ENCODE measurements at places on chromosomes 3 and 15. TPM values are rescaled to one million over a fixed set of nuclear protein-coding genes. Genes with fewer than 3 reads are reported as not detected.

DNA sequence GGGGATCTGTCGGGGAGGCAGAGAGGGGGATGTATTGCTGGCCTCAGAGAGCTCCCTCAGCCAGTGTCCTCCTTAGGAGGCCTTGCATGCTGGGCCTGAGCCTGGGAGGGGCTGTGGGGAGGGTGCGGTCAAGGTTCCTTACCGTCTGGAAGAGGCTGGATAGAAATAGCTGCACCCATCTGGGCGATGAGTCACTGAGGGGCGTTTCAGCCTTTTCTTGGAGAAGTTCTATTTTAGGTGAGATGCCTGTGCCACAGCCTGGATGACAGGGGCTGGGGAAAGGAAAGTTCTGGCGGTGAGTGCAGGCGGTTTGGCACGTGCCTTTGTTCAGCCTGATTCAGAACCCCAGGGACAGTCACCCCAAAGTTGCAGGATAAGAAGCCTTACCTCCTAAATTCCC lies 35.7 kb upstream of the APEH start:
- H3K36me3 ChIP-seq, result no peaks in the 10 kb centered on the region
- H3K27me3 ChIP-seq, result no peaks in the 10 kb centered on the region
- no peak overlapping the region for H3K4me3 ChIP-seq
- H3K27ac ChIP-seq, result no peak overlapping the region
- no peaks in the 10 kb centered on the region for H3K4me1 ChIP-seq
- no peak for DNase-seq

GRCh38 chr15:88454867-88455810 lies 12.0 kb downstream of the MRPL46 start:
- H3K27ac ChIP-seq, result no peak overlapping the region
- DNase-seq, result no peak
- H3K36me3 ChIP-seq, result peaks cover 31% of the 10 kb centered on the region
- H3K27me3 ChIP-seq, result peaks cover 2% of the 10 kb centered on the region
- H3K4me3 ChIP-seq, result no peak overlapping the region

The BTBD1 gene
- 47.9 TPM for total RNA-seq

DNA sequence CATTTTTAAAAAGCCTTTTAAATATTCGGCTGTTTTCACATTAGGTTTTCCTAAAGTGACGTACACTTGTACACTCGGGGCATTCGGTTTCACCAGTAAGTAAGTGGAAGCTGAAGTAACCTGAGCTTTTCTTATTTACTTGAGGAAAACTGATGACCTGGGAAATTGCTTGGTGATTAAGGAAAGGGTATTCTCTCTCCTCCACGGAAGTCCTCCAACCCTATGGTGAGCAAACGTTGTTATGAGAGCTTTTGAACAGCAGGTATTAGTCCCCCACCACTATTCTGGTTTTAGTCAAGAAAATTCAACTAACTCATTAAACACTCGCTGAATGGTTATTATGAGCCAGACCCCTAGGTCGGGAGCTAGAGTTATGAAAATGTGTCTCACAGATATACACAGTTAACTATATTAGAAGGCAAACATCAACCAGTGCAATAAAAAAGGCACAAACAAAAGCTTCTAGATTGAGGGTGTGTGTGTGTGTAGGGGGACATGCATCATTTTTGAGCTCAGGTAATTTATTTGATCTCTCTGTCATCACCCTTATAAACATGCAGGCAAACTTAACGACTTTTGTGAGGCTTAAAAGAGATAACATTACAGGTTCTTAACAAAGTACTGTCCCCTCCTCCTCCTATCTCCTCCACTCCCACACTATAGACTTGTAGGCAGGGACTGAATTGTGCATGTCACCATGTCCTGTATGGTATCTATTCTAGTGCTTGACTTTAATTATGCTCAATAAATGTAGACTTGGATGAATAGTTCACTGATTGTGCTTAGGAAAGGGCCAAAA lies 143.3 kb upstream of the MB21D2 start:
- H3K36me3 ChIP-seq, result no peaks in the 10 kb centered on the region
- no peaks in the 10 kb centered on the region for H3K4me1 ChIP-seq
- no peak overlapping the region for H3K27ac ChIP-seq

The ANKRD28 gene
- total RNA-seq, result 27.5 TPM

- no peaks in the 10 kb centered on the region for H3K27me3 ChIP-seq
- H3K4me3 ChIP-seq, result peak overlapping the region; percentile 44
- H3K27ac ChIP-seq, result peak overlapping the region; percentile 18
- H3K36me3 ChIP-seq, result peaks cover 93% of the 10 kb centered on the region
- no peak for DNase-seq
Observed at GRCh38 chr3:157154563-157155330, 5.2 kb downstream of the CCNL1 start.

DNA sequence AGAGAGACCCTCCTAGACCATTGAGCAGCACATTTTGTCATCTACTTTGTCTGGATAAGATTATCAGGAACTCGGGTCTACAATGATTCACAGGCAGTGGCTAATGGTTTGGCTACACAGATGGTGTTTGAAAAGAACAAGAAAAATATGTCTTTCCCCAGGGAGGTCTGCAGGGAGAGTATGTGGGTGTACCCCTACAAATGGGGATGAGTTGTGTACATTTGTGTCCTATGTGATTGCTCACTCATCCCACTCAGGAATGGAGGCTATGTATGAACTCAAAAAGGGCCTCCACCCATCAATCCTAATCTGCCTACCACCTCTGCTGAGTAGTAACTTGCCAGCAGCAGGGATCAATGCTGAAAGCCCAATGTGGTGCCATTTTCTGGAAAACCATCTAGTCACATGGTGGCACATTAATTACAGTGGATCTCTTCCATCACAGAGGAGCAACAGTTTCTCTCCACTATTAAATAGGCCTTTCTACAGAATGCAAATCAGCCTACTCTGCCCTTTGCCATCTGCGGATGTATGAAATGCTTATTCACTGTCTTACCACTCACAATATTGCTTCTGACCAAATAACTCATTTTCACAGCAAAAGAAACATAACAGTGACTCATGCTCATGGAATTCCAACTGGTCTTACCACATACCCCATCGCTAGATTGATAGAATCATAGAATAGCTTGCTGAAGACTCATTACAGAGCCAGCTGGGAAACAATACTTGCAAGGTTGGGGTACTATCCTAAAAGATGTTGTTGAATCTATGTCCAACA lies 48.3 kb upstream of the TRIM42 start:
- no peak overlapping the region for H3K27ac ChIP-seq
- H3K36me3 ChIP-seq, result no peaks in the 10 kb centered on the region
- no peak overlapping the region for H3K4me3 ChIP-seq
- peaks cover 2% of the 10 kb centered on the region for H3K27me3 ChIP-seq
- DNase-seq, result no peak

The PPP1R14D gene
- not detected for total RNA-seq

GRCh38 chr15:36614016-36614415 lies 34.6 kb downstream of the CDIN1 start:
- H3K36me3 ChIP-seq, result no peaks in the 10 kb centered on the region
- no peak for DNase-seq
- H3K4me1 ChIP-seq, result peaks cover 9% of the 10 kb centered on the region
- no peak overlapping the region for H3K4me3 ChIP-seq
- H3K27me3 ChIP-seq, result no peaks in the 10 kb centered on the region
- H3K27ac ChIP-seq, result no peak overlapping the region
